Esophagus mucosa (tissue), 1 donor: ENCODE measurements at places on chromosomes 7 and 10.

DNA sequence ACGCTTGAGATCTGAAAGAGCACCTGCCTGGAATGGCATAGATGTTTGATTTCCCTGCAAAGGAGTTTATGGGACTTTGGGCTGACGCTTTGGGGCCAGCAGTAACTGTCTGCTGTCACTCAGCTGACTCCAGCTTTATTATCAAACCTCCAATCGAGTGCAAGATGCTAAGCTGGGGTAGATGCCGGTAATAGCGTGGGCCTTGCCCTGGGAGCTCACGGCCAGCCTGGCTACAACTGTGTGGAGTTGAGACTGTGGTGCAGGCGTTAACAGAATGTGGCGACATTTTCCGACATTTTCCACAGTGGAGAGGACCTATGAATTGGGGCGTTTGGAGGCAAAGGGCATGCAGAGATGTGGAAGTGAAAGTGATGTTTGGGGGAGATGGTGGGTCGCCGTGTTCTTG is 1.3 kb downstream of the CHST12 start:
- no peak for ATAC-seq

DNA sequence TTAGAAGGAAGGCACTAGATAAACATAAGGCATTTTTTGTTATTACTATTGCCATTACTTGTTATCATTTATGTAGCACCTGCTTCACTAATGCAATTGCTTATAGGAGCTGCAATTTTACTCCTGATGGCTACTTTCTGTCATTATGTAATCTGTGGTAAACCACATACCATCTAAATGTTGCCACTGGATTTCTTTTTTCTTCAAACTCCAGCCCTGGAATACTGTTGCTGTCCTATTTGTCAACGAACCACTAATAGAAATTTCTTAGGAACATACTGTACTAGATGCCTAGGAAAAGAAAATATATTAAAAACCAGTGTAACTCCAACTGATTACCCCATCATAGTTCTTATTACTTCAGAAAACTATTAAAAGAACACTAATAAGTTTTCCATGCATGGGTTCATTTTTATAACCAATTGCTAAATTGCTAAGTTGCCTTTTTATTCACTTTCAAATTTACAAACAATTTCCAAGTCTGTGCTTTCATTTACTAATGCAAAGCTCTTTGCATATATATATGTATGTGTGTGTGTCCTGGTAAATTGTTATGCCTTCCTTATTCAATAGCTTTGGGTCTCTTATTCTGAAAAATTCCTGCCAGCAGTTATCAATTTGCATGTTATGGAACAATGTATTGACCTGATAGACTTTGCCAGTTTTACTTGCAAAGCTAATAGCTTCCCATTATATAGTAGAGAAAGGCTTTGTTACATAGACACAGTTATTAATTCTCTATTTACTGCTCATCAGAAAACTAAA is 287.4 kb downstream of the EXOC4 start:
- ATAC-seq: no peak

DNA sequence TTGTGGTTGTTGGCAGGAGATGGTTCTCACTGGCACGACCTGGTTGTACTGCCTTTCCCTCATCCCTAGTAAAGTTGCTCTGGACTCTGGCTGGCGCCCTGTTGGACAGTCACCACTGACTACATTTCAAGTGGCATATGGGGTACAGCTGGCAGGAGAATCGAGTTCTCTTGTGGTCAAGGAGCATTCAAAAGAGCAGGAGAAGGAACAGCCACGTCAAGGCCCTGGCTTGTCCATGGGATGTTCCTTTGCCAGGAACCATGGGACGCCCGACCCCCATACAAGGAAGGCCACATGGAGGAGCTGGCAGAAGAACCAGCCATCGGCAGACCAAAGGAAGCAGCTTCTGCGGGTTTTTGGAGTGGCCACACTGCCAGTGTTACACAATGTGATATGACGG is 87.0 kb upstream of the SLC25A13 start:
- ATAC-seq: no peak

DNA sequence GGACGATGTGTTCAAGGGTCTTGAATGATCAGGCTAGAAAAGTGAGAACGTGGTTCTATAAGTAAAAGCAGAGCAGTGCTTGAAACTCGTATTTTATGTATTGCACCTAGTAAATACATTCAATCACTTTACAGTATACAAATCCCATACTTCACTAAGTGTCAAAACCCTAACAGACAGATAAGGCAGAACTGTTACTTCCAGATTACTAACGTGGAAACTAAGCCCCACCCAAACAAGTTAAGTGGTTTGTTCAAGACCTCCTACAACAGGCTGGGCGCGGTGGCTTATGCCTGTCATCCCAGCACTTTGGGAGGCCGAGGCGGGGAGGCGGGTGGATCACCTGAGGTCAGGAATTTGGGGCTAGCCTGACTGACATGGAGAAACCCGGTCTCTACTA is 9.2 kb upstream of the MYO1G start:
- ATAC-seq: no peak

DNA sequence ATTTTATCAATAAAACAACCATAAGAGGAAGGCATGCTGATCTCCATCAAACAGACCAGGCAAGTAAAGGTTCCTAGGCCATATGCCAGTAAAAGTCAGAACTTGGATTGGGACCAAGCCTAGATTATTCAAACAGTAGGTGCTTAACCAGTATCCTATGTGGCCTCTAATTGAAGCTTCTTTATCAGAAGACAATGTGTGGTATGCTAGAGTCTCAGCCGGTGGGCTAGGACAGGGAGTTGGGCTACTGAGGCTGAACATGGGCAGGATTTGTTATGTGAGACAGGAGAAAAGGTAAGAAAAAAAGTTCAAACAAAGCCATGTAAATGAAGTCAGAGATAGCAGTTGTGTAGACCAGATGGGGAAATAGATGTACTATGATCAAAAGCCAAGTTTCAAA is 413.7 kb upstream of the GHITM start:
- no peak for ATAC-seq

- no peak for ATAC-seq
Observed at GRCh38 chr7:8590791-8591190, 157.4 kb downstream of the NXPH1 start.

- peak; percentile 42 for ATAC-seq
Observed at GRCh38 chr7:23938937-23939552, 229.0 kb downstream of the STK31 start.

DNA sequence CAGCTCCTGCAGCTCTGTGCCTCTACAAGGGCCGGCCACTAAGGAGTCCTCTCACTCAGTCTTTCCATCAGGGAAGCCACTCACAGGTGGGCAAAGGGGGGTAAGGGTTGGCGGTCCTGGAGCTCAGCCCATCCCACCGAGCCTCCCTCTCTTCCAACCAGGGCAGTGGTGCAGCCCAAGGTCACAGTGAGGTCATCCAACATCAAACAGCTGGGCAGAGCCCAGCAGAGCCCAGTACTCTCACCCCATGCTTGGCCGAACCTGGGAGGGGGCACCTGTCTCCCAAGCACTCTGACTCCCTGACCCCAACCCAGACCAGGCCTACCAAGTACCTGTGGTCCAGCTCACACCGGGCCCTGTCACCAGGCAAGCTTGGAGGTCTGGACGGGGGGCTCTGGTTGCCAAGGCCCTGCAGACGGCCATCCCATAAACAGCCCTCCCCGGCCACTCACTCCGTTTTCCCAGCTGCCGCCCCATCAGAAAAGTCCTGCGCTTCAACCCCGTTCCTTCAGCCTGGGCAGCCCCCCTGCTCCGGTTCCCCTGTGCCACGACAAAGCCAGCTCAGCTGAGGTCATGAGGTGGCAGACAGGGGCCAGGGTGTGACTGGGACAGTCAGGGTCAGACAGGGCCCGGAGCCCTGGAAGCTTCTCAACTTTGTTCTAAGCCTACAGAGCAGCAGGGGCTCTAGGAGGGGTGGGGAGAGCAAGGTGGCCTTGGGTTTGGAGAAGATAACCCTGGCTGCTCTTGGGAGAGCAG is 27.5 kb downstream of the PDGFA start:
- ATAC-seq: no peak

- no peak for ATAC-seq
Observed at GRCh38 chr7:13050703-13051102, 363.3 kb downstream of the ARL4A start.

DNA sequence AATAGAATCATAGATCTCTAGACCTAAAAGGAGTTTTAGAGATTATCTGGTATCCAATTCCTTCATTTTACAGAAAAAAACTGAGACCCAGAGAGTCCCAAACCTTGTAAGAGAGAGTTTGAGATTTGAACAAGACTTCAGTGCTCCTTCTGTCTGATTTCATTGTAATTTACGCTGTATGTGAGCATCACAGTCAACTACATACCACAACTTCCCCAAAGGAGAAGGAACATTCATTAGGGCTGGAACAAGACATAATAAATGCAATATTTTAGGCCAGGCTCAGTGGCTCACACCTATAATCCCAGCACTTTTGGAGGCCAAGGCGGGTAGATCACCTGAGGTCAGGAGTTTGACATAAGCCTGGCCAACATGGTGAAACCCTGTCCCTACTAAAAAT is 17.3 kb upstream of the PRKAR2B start:
- ATAC-seq: no peak

DNA sequence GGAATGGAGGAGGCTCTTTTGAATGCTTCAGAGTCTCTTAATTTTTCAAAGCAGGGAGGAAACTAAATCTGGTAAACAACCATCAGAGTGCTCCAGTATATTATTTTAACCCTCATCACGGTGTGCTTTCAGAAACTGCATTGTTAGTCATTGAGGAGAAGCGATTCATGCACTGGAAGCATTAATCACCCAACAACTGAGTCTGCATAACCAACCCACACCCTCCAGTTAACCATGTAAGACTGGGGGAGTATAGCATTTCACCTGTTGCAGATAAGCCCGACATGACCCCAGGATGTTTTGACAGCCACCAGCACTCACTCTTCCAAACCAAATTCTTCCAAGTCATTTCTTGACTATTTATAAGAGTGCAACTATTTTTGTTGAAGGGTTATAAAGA is 257.6 kb downstream of the GATA3 start:
- no peak for ATAC-seq

GRCh38 chr10:1661859-1662437 is 75.4 kb downstream of the ADARB2 start:
- ATAC-seq: peak; percentile 45

- ATAC-seq: no peak
Observed at GRCh38 chr7:84714765-84715164, 472.1 kb downstream of the SEMA3D start.

GRCh38 chr7:38908759-38909335 is at the start of gene VPS41:
Gene VPS41, minus strand, starts transcription at chr7:38909191. Its CDS starts 17 bp downstream, at chr7:38909174.
- peak; percentile 96 for ATAC-seq

DNA sequence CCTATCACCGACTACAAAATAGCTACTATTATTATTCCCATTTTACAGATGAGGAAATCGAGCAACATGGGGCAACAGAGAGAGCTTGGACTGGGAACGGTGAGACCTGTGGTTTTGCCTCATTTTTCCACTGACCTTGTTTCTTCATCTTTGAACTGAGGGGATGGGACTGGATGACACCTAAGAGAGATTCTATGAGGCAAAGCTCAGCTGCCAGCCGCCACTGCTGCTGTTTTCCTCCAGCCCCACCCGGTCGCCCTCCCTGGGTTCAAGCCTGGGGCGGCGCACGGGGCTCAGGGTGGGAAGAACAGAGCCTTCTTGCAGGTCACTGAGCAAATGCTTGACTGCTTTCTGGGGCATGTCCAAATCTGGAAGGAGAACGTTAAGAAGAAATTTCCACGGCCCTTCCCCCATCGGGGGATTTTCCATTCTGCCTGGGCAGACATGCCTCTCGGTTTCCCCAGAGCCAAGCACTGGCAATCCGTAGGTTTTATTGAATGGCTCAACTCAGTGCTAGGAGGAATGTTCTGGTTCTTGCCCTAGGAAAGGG is 12.3 kb downstream of the DDIT4 start:
- no peak for ATAC-seq

DNA sequence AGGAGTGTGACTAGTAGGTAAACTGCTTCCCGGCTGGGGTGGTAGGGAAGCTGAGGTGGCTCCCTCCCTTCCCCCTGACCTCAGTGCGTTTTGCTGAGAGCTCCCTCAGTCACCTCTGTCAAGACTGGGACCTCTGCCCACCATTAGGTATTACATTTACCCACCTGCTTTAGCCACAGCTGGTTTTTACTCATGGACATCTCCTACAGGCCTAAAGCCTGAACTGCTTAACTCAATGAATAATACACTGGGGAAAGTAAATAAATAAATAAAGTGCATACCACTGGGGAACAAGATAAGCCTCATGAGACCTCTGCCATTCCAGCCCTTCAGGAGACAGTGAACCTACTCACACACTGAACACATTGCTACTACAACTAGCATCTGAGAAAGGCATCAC is 38.9 kb upstream of the CDK13 start:
- ATAC-seq: no peak

DNA sequence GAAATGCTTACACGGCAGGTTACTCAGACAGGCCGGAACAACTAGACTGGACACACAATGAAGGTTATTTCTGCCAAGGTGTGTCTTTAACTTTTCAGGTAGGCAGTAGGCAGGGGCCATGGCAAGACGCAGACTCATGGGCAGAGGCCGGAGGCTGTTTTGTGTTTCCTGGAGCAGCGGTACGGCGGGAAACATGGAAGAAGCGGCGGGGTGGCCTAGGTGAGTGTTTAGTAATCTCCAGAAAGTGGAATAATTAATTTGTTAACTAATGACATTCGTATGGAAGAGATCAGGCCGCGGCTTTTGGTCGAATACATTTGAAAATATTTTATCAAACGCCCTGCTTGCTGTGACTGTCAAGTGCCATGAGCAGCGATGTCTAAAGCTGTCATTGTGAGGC is 277.8 kb downstream of the WDR37 start:
- no peak for ATAC-seq

- no peak for ATAC-seq
Observed at GRCh38 chr10:34959321-34959720, 130.8 kb downstream of the CUL2 start.
